ENCODE measurements at places on chromosomes 1 and 21.

DNA sequence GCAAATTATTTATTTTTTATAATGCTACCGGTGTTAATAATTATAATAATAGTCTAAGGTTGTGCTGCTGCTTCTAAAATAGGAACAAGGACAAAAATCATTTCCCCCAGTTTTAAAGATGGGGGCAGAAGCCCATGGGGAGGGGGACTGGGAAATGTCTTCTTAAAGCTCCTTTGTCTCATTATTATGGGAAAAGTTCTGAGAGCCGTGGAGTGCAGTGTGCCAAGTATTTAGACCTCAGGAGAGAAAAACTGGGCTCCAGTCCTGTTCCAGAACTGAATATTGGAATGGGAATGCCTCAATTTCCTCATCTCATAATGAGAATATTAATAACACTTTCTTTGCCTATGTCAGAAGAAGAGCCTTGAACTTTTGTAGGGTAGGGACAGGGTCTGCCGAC lies 40.9 kb upstream of the ATF3 start:
- H3K4me1 ChIP-seq, result no peaks in the 10 kb centered on the region
- peaks cover 2% of the 10 kb centered on the region for H3K27me3 ChIP-seq
- no peak overlapping the region for H3K27ac ChIP-seq
- no peak for DNase-seq

GRCh38 chr1:56584910-56585528 lies 5.7 kb upstream of the PLPP3 start:
- no peaks in the 10 kb centered on the region for H3K27me3 ChIP-seq
- no peaks in the 10 kb centered on the region for H3K36me3 ChIP-seq
- peaks cover 4% of the 10 kb centered on the region for H3K4me1 ChIP-seq
- H3K27ac ChIP-seq, result no peak overlapping the region

DNA sequence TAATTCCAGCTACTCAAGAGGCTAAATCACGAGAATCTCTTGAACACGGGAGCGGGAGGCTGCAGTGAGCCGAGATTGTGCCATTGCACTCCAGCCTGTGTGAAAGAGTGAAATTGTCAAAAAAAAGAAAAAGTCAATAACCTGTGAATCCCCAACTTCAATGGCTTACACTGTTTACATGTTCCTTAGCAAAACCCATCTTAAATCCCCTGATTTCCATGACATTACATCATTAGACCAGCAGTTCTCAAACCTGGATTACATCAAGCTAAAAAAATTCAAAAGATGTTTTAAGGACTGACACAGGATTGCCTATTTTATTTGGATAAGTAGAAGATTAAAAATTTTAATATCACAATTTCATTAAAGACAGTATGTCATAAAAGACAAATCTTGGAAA lies 12.4 kb downstream of the GPBP1L1 start:
- H3K27ac ChIP-seq, result no peak overlapping the region
- DNase-seq, result no peak
- H3K36me3 ChIP-seq, result no peaks in the 10 kb centered on the region
- no peaks in the 10 kb centered on the region for H3K27me3 ChIP-seq
- H3K4me1 ChIP-seq, result peaks cover 12% of the 10 kb centered on the region

GRCh38 chr1:197690074-197690473 lies 85.2 kb downstream of the DENND1B start:
- no peak overlapping the region for H3K27ac ChIP-seq
- H3K36me3 ChIP-seq, result no peaks in the 10 kb centered on the region
- no peaks in the 10 kb centered on the region for H3K4me1 ChIP-seq
- no peak for DNase-seq
- no peaks in the 10 kb centered on the region for H3K27me3 ChIP-seq
- no peak overlapping the region for H3K4me3 ChIP-seq

DNA sequence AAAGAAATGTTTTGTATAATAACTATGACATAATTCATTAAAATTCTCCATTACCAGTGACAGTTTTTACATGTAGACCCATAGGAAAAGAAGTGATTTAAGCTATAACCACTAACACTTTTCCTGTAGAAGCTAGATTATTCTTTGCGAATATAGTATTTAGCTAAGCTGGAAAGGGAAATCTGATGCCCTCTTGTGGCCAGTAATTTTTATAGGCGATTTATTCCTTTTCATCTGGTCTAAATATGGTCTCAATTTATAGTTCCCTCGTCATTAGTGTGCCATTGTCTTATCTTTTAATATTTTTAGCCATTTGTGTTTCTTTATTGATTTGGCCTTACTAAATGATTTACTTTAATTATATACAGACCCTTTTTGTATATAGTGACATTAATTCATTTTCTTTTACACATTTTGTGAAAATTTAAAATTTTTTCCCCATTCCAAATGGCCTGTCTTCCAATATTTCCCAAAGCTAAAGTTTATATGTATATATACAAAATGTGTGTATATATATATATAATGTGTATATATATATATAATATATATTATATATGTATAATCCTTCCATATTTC lies 26.7 kb downstream of the BTG3 start:
- no peak overlapping the region for H3K27ac ChIP-seq
- H3K4me1 ChIP-seq, result no peaks in the 10 kb centered on the region
- H3K27me3 ChIP-seq, result no peaks in the 10 kb centered on the region
- peak; percentile 53 for DNase-seq
- H3K36me3 ChIP-seq, result no peaks in the 10 kb centered on the region

DNA sequence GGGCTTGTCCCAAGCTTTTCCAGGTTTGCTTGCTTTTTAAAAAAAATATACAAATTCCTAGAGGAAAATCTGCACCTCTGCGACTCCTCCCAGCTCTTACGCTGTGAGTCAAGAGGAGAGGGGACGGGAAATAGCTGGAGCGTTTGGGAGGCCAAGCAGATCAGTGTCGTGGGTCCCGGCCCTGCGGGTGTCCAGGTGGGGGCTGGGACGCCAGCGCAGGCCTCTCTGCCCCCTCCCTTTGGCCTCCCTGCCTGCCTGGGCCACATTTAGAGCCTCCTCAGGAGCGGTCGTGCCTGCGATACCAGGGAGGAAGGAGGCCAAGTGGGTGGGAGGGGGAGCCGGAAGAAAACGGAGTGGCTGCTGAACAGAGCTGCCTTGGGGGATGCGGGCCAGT lies 9.0 kb downstream of the WNT4 start:
- no peak for DNase-seq
- peaks cover 11% of the 10 kb centered on the region for H3K4me1 ChIP-seq
- H3K4me3 ChIP-seq, result no peak overlapping the region
- no peak overlapping the region for H3K27ac ChIP-seq
- H3K36me3 ChIP-seq, result no peaks in the 10 kb centered on the region

- H3K4me3 ChIP-seq, result no peak overlapping the region
- H3K27ac ChIP-seq, result no peak overlapping the region
- no peak for DNase-seq
Measured at GRCh38 chr1:17066361-17067068, 12.7 kb upstream of the SDHB start.

DNA sequence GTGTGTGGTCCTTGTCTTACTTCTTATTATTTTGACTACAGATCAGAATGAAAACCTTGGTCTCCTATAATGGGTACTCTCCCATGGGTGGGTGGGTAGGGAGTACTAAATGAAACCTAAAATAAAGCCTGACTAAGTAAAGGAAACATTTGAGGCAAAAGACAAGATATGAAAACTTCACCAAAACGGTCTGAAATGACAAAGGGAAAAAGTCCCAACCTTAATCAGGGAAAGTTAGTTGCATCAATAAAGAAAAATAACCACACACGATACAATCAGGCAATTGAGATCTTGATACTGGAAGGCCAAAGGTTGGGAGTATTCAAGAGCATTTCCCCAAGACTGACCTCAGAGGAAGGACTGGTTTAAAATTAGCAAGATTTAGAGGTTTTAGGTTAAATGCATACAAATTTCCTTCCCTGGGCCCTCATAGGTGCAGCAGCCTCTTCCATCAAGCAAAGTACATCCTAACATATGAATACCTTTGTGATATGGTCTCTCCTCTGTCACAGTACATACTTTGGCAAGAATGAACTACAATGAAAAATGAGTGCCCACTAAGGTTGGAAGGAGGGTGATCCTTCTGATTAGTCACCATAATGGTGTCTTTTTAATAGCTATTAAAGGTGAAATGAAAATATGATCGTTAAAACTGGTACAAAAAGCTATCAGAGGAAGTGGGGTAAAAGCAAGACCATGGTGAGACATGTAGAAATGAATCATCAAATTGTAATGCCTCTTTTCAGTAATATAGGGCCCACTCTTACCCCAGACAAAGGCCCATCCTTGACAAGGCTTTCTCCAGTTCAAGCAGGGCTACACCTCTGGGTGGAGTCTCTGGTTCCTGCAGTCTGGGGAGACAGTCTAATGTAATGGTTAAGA lies 15.3 kb upstream of the TNFSF4 start:
- H3K36me3 ChIP-seq, result no peaks in the 10 kb centered on the region
- DNase-seq, result no peak
- no peak overlapping the region for H3K27ac ChIP-seq

DNA sequence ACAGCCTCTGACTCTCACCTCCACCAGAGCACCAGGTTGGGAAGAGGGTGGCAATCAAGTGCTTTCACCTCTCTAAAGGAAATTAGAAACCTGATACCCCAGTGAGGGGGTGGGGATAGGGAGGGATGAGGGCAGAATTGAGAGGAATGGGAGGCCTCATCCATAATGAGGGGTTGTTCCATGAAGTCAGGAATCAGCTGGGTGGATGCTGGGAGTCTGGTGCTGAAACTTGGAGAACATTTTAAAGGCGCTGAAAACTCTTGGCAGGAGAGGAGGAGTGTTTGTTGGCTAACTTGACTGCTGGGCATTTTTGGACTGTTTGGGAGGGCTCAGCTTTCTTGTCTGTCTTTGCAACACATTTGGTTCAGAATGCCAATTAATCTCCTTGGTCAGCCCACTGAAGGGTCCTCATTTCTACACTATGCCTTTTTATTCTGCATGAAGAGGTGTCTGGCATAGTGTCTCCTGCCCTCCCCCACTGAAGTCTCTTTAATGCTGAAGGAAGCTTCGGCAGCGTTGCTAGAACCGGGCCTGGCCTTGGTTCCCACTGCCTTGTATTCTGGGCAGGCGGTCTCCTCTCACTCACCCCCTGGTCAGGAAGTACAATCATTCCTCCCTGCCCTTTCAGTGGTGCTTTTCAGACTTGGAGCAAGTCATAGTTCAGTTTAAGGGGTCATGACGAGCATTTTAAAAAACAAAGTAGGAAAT lies 2.2 kb downstream of the PHGDH start:
- DNase-seq, result peak; percentile 58
- peaks cover 14% of the 10 kb centered on the region for H3K4me1 ChIP-seq
- H3K4me3 ChIP-seq, result no peak overlapping the region
- no peaks in the 10 kb centered on the region for H3K27me3 ChIP-seq
- H3K27ac ChIP-seq, result peak overlapping the region; percentile 50

GRCh38 chr1:9835404-9835757 lies 11.6 kb upstream of the CLSTN1 start:
- H3K4me3 ChIP-seq, result no peak overlapping the region
- H3K36me3 ChIP-seq, result no peaks in the 10 kb centered on the region
- no peaks in the 10 kb centered on the region for H3K27me3 ChIP-seq
- H3K27ac ChIP-seq, result no peak overlapping the region
- DNase-seq, result no peak
- no peaks in the 10 kb centered on the region for H3K4me1 ChIP-seq

GRCh38 chr1:18811733-18812452 lies 47.6 kb downstream of the TAS1R2 start:
- no peak for DNase-seq
- H3K27ac ChIP-seq, result no peak overlapping the region
- no peak overlapping the region for H3K4me3 ChIP-seq
- no peaks in the 10 kb centered on the region for H3K36me3 ChIP-seq
- no peaks in the 10 kb centered on the region for H3K27me3 ChIP-seq

DNA sequence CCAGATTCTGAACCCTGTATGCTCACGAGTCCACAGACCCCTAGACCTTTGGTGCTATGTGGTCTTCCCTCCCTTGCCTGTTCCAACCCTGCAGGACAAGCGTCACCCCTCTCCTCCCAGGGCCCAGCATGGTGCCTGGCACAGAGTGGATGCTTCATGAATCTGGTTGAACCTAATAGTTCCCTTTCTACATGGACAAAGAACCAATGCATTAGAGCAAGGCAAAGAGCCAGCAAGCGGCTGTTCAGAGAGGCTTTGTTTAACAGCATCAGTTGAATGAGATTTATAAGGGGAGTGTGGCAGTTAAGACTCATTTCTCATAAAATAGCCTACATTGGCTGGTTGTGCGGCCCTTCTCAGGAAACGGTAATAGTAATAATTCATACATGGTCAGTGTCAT lies 14.9 kb downstream of the SLC26A9 start:
- H3K36me3 ChIP-seq, result no peaks in the 10 kb centered on the region
- H3K27me3 ChIP-seq, result no peaks in the 10 kb centered on the region
- peaks cover 3% of the 10 kb centered on the region for H3K4me1 ChIP-seq
- H3K4me3 ChIP-seq, result no peak overlapping the region
- H3K27ac ChIP-seq, result no peak overlapping the region

GRCh38 chr1:20080441-20081352 lies 10.7 kb downstream of the PLA2G5 start:
- DNase-seq, result no peak
- H3K4me3 ChIP-seq, result no peak overlapping the region
- no peaks in the 10 kb centered on the region for H3K4me1 ChIP-seq
- no peaks in the 10 kb centered on the region for H3K27me3 ChIP-seq
- H3K27ac ChIP-seq, result no peak overlapping the region

DNA sequence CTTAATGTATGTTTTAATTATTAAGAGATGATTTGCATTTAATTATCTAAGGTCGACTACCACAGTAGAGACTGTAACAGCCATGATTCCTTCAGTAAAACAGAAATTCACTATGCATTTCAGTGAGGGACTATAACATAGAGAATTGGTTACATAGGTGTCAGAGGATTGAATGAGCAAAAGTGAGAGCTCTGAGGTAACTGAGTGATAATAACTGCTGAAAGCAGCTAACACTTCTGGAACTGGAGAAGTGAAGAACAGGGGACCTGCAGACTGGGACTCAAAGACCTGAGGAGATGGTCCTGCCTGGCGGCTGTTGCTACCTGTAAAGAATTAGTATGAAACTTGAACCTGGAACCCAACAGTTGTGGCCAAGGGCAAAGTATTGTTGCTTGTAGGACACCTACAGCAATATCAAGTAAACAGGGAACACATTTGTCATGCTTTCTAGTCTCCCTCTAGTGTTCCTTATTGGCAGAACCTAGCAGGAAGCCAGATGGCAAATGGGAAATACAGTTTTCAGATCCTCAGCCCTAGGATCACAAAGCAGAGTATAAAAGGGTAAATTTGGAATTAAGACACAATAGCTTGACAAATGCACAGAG lies 110.6 kb downstream of the HS2ST1 start:
- no peaks in the 10 kb centered on the region for H3K27me3 ChIP-seq
- peak; percentile 54 for DNase-seq
- H3K4me1 ChIP-seq, result peaks cover 13% of the 10 kb centered on the region
- no peaks in the 10 kb centered on the region for H3K36me3 ChIP-seq

GRCh38 chr1:200960948-200961340 lies 62.6 kb downstream of the KIF21B start:
- no peak overlapping the region for H3K4me3 ChIP-seq
- no peak for DNase-seq
- H3K4me1 ChIP-seq, result peaks cover 5% of the 10 kb centered on the region
- H3K27me3 ChIP-seq, result no peaks in the 10 kb centered on the region
- no peak overlapping the region for H3K27ac ChIP-seq
- no peaks in the 10 kb centered on the region for H3K36me3 ChIP-seq

DNA sequence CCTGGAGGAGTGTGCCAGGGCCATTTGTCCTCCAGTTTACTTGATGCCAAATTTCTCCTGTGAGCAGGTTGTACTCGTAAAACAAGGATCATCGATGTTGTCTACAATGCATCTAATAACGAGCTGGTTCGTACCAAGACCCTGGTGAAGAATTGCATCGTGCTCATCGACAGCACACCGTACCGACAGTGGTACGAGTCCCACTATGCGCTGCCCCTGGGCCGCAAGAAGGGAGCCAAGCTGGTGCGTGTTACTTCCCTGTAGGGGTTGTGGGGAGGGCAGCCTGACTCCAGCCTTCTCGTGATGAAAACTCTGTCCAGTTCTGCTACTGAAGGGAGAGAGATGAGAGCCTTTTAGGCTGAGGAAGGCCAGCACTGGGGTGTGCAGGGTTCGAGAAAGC lies 2.2 kb downstream of the RPS8 start:
- H3K27me3 ChIP-seq, result no peaks in the 10 kb centered on the region
- DNase-seq, result no peak
- peak overlapping the region; percentile 97 for H3K27ac ChIP-seq
- peaks cover 28% of the 10 kb centered on the region for H3K36me3 ChIP-seq
- peaks cover 18% of the 10 kb centered on the region for H3K4me1 ChIP-seq

Data from cardiac muscle cell (in vitro differentiated cells and primary cell).